Posterior cingulate gyrus (tissue), 11 donors: ENCODE measurements at places on chromosomes 3 and 15.

GRCh38 chr3:27079427-27080257, 289.5 kb downstream of the NEK10 start:
- no peak for DNase-seq

DNA sequence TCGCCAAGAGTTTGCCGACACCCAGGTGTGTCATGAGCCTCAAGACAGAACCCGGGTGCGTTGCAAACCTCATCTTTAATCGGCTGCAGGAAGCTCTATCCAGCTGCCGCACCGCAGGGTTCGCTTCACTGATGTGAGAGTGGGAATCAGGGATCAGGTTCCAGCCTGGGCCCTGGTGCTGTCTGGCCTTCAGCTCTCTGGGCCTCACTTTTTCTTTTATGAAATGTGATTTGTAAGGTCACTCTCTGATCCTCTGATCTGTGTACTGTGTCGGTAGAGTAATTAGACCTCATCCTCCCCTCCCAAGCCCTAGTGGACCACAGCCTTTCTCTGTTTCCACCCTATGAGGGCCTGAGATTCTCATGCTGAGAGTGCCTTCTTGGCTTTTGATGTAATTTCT, 202.8 kb upstream of the UBE2E1 start:
- DNase-seq = no peak

GRCh38 chr3:81406318-81406717, 355.1 kb downstream of the GBE1 start:
- DNase-seq = no peak

DNA sequence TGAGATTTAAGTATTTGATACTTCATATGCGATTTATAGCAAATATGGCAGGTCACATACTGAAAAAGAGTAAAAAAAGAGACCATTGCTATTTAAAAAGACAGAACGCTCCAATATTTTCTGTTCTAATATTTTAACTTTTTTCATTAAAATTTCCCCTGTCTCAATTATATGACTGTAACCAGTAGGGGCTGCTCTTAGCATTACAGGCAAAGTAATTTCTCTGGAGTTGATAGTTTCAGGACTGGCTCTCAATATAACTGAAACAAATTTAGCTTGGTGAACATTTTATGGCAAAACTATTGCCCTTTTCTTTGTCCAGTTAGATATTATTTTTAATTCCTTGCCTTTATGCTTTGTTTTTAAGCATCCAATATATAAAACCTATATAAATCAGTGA, 286.3 kb upstream of the ROBO2 start:
- DNase-seq = no peak

GRCh38 chr3:18657858-18658820, 233.0 kb upstream of the SATB1 start:
- DNase-seq = no peak

GRCh38 chr3:48681974-48682610, 3.6 kb downstream of the NCKIPSD start:
- DNase-seq = no peak

GRCh38 chr3:6935970-6936369, 75.1 kb downstream of the GRM7 start:
- DNase-seq = no peak

- no peak for DNase-seq
Observed at GRCh38 chr3:81742581-81742980, 18.9 kb downstream of the GBE1 start.

DNA sequence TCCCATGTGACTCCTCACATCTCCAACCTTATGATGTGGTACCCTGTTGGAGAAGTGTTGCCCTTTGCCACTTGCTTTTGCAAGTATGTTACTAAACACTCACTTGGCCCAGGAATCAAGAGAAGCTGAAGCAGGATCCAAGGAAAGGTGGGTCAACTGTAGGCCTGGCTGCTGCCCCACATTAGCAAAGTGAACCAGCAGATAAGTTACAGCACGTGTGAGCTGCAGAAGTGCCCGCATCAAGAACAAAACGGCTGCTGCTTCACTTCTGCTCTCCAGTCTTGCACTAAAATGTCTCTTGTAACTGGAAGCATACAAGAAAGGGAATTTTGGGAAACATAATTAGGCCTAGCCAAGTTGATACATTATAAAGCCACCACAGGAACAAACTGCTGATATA, 79.6 kb downstream of the PCOLCE2 start:
- DNase-seq = no peak

- no peak for DNase-seq
Observed at GRCh38 chr3:63952248-63952594, 40.0 kb upstream of the SCAANT1 start.

- DNase-seq = peak; percentile 53
Observed at GRCh38 chr15:77599899-77600298, 32.8 kb downstream of the LINGO1 start.

DNA sequence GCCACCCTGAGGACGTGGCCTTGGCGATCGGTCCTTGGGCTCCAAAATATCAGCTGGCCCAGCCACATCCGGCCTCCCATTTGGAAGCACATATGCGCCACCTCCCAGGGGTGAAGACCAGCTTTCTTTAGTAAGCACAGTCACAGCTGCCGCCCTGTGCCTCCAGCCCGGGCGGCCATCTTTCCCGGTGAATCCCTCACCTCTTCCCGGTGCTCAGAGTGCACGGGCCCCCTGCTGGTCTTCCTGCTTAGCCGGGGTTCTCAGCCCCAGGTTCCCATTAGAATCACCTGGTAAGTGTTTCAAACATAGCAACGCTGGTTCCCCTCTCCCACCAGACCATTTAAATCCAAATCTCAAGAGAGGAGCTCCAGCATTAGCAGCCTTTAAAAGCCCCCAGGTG, 232.2 kb downstream of the VPS13C start:
- no peak for DNase-seq

GRCh38 chr15:57218826-57219576, 157.3 kb upstream of the CGNL1 start:
- DNase-seq = no peak

DNA sequence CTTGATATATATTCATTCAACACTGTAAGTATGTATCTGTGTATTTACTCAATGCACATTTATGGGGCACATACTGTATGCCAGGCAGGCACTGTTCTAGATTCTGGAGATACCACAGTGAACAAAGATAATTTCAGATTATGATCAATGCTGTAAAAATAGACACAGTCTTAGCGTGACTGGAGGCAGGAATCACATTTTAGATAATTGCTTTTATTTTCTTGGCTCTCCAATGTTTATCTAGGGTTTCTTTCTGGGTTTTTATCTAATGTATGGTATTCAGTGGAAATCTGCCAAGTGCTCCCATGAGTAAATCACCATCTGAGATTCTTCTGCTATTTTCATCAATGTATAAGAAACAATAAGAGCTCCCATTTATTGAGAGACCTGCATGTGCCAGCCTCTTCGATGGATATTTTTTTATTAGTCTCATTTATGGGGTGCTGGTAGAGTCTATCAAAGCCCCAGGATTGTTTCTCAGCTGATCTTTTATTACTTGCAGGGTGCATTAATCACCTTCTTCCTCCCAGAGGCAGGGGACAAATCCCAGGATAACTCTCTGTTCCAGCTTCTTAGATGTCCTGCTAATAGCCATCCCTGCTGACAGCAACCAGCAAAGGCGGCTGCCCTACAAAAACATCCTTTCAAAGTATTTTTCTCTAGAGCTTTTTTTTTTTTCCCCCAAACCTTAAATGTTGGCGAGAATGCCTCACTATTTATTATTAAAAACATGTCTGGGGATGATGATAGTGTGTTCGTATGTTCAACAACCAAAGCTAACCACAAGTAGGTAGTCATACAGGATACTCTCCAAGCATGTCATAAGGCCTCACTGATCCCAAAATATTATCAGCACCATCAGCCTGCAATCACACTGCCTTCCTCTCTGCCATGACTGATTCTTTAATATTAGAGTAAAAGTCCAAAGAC, 331.0 kb upstream of the RASGRP1 start:
- no peak for DNase-seq

- no peak for DNase-seq
Observed at GRCh38 chr3:190086191-190086590, 34.5 kb downstream of the P3H2 start.

GRCh38 chr3:150779402-150779858, 16.5 kb upstream of the SIAH2 start:
- DNase-seq = no peak

GRCh38 chr3:89212619-89213018, 105.2 kb downstream of the EPHA3 start:
- DNase-seq = no peak

DNA sequence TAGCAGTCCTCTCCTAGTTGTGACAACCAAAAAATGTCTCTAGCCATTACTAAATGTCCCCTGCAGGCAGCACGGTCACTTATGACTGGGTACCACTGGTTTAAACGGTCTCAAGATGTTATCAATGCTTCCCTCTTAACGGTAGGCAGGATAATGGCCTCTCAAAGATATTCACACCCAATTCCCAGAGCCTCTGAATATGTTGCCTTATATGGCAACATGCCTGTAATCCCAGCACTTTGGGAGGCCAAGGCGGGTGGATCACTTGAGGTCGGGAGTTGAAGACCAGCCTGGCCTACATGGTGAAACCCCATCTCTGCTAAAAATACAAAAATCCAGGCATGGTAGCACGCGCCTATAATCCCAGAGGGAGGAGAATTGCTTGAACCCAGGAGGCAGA, 9.4 kb downstream of the MME start:
- DNase-seq = no peak

DNA sequence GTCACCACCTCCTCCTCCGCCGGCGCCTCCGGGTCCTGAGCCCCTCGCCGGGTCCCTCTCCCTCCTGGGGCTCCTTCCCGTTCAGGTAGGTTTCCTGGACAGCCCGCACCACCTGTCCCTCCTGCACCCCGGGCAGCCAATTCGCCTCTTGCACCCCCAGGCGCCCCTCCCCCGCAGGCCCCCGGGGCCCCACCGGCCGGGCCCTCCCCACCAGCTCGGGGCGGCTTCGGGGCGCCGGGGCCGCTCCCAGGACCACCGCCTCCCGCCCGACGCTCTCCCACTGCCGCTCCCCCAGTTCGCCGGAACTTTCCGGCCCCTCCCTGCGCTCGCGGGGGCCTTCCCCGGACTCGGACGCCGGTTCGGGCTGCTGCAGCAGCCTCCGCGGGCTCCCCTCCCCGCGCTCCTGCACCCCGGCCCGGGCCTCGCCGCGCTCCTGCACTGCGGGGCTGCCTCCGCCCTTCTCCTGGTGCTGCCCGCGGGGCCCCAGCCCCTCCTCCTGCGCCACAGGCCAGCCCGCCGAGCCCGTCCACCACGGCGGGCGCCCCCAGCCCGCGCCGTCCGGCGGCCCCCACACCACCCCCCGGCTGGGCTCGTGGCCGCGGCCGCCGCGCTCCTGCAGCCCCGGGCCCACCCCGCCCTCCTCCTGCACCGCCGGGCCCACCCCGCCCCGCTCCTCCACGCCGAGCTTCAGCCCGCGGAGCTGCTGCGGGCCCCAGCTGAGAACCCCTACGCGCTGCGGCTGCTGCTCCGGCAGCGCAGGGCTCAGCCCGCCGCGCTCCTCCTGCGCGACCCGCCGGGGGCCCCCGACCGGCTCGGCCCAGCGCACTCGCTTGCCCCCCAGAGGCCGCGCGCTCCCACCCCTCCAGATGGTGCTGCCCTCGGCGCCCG, 587 bp upstream of the TNK2 start:
- no peak for DNase-seq

GRCh38 chr3:141439589-141439988, 47.2 kb upstream of the RASA2 start:
- DNase-seq = no peak

- no peak for DNase-seq
Observed at GRCh38 chr3:141407825-141408224, 39.5 kb downstream of the ZBTB38 start.

- DNase-seq = no peak
Observed at GRCh38 chr3:31240466-31240865, 292.3 kb upstream of the STT3B start.

DNA sequence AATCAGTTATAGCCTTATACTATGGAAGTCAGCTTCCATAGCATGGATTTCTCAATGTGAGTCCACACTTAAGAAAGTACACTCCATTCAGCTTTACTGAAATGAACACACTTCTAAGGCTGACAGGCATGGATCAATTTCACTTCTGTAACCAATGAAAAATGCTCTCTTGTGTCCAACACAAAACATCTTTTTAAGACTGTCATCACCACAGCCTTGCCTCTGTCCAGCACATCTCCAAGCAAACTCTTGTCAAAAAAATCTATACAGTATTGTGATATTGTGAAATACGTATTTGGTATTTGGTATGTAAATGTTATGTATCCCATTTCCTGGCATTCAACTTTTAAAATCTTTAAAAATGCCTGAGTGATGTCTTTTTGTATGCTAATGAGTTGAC, 208.7 kb downstream of the RAP2B start:
- DNase-seq = no peak

- peak; percentile 51 for DNase-seq
Observed at GRCh38 chr3:16357186-16358121, 92.4 kb downstream of the OXNAD1 start.

DNA sequence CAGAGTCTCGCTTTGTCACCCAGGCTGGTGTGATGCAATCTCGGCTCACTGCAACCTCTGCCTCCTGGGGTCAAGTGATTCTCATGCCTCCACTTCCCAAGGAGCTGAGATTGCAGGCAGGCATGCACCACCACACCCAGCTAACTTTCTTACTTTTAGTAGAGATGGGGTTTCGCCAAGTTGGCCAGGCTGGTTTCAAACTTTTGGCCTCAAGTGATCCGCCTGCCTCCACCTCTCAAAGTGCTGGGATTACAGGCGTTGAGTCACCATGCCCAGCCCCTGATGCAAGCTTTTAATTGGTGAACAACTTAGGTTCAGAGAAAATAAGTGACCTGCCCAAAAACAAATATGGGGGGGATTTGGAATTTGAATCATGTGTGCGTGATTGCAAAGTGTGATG, 246.2 kb downstream of the LRTM1 start:
- no peak for DNase-seq

DNA sequence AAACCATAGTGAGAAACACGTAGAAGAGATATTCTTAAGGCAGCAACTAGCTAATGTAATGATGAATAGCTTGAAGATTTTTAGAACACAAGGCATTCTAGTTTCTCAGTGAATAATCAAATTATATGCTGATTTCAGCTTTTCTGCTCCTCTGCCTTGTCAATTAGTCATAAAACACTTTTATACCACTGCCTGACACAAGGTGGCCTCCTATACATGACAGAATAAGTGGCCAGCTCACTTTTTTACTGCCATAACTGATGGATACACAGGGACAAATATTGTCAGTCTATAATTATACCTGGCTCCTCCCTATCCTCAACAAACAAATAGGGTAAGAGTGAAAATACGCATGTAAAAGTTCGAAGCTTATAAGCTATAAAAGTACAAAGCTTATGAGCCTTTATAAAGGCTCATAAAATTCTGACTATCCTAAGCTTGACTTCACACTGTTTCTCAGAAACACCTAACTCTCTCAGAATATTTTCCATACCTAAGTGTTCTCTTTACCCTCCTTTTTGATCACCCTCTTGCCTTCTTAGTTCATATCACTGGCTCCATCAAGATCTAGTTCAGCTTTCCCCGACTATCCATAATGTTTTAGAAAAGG, 81.6 kb downstream of the HERC1 start:
- peak; percentile 21 for DNase-seq

DNA sequence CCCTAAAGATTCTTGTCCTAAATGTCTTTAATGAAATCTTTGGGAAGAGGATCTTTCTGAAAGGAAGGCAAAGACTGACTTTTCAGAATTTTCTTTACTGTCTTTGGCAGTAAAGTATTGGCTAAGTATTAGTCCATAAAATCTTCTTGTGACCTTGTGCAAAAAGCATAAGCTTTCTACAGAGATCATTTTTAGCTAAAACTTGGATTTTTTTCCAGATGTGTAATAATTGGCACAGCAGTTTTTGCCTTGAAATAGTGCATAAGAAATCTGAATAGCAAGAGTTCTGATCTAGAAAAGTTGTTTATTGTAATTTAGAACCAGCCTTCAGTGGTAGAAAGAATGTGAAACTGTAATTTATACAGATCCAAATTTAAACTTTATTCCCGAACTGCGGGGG, 122.8 kb upstream of the CGNL1 start:
- no peak for DNase-seq
